Lower leg skin (tissue), 4 donors: ENCODE measurements at places on chromosomes 7 and 10.
A peak's percentile ranks its signal among the peaks of the same experiment; 100 is the strongest.

DNA sequence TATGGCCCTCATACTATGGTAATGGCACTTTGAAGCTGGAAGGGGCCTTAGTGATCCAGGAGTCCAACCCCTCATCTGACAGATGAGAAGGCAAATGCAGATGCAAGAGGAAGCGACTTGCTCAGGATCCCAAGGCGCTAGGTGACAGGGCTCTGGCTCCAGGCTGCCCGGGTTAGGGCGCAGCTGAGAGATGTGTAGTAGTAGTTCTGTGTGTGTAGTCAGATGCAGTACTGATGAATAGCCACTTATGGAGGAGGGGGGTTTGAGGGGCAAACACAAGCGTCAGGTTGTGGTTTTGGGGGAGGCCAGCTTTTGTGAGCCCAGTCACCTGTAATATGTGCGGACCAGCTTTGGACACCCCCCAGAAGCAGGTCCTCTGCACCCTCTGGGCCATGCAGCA, 4.8 kb downstream of the ADRA2A start:
- no peak for DNase-seq

DNA sequence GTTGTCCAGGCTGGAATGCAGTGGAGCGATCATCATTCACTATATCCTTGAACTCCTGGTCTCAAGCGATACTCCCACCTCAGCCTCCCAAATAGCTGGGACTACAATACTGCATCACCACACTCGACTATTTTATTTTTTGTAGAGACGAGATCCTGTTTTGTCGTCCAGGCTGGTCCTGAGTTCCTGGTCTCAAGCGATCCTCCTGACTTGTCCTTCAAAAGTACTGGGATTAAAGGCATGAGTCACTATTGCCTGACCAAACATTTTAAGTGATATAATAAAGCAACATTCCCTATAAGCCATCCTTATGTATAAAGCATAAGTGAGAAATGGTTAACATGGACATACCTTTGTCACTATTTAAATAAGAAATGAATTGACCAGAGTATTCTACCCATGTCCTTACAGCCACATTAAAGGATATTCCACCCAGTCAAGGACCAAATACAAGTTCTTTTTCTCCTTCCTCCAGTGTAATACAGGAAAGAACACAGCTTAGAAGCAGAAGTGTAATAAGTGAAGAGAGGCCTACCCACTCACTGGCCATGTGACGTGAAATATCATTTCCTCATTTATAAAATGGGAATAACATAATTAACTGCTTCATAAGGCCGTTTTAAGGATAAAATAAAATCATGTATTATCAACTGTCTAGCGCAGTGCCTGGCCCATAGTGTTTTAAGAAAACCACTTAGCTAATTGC, 82.0 kb downstream of the DOCK4 start:
- no peak for DNase-seq

- DNase-seq = no peak
These were observed 139.0 kb upstream of the GPR26 start for GRCh38 chr10:123527151-123527550.

DNA sequence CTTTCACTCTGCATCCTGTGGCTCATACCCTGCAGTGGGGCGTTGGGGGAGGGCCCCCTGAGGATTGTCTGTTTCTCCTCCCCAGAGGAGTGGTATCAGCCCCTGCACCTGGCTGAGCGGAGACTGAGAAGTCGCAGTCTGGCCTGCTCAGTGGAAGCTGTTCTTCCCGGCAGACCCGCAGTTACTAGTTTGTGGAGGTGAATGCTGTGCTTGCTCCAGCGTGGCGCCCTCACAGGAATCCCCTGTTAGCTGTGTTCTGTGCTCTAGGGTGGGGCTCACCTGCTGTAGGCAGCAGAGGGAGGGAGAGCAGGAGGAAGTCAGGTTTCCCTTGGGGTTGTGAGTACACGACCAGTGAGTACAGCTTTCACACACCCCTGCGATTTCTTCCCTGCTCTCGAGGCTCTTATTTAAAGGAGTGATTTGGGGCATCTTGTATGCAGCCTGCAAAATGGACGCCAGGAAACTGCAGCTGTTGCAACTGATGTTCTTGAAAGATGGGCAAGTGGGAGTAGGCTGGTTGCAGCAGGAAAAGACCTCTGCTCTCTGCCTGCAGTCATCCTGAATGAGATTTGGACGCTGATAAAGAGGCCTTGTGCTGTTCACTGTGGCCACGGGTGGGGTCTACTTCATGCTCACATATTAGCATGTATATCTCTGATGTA, 66.4 kb downstream of the HK1 start:
- no peak for DNase-seq

DNA sequence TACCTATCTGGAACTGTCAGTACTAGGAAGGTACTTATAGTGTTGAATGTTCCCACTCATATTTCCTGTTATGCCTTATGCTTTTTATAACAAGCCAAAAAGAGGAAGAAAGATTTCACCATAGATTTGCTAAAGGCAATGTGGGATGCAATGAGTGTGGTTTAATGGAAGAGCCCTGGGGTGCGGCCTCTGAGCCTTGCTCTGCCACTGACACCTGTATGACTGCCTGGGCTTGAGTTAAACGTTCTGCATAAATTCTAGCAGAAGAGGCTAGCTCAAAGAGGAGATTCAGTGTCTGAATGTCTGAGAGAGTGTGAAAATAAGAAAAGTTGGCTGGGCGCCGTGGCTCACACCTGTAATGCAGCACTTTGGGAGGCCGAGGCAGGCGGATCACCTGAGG, 143.8 kb downstream of the TPST1 start:
- DNase-seq = no peak

GRCh38 chr7:76220185-76221057, 18.7 kb downstream of the SRRM3 start:
- DNase-seq = no peak

GRCh38 chr10:114631666-114632417, 26.2 kb downstream of the ABLIM1 start:
- DNase-seq = peak; percentile 90

GRCh38 chr7:68015978-68016532, 1019.4 kb downstream of the TYW1 start:
- DNase-seq = no peak

DNA sequence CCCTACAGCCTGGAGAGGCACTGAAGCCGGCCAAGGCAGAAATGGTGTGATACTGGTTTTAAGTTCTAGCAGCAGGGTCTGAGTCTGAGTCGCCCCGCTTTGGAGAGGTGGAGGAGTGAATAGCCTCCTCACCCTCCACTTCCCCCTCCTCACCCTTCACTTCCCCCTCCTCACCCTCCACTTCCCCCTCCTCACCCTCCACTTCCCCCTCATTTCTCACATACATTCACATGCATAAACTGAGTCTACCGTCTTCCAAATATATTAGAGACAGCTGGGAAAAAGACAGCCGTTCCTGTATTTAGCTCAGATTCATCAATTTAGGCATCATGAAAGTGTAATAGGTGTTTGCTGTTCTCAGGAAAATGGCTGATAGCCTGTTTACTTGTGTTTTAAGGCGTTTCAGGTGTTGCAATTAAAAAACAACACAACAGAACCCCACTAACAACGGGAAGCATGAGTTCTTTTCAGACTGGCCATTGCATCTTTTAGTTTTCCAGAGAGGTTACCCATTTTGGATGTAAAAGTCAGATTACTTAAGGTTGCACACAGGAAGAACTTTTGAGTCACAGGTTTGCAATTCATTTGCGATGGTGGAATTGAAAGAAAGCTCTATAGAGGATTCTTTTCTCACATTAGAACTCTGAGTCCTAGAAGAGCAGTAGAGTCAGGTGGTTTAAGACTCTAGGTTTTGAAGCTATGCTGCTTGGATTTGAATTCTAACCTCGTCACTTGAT, 861 bp downstream of the NRBF2 start:
- no peak for DNase-seq

GRCh38 chr10:102418622-102419268, at the start of gene PSD:
TSS of gene PSD (minus strand) at chr10:102418785. CDS start at chr10:102417038, 1,747 bp downstream.
- no peak for DNase-seq

DNA sequence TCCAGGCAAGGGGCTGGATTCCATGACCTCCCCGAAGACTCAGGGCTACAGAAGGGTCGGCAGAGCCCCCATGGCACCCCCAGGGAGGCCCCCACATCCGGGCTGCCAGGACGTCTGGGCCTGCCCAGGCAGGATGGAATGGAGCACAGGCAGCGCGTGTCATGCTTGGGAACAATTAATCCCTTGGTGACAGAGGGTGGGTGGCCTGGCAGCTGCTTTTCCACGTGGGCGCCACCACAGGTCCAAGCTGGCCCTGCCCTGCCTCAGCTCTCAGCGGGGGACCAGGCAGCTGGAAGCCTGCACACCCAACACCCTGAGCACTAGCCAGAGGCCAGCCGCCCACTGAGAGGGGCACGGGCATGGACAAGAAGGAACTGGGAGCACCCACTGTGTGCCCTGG, 11.4 kb downstream of the ELN start:
- no peak for DNase-seq

- no peak for DNase-seq
These were observed 26.5 kb upstream of the PPP1R3A start for GRCh38 chr7:113945018-113945938.

DNA sequence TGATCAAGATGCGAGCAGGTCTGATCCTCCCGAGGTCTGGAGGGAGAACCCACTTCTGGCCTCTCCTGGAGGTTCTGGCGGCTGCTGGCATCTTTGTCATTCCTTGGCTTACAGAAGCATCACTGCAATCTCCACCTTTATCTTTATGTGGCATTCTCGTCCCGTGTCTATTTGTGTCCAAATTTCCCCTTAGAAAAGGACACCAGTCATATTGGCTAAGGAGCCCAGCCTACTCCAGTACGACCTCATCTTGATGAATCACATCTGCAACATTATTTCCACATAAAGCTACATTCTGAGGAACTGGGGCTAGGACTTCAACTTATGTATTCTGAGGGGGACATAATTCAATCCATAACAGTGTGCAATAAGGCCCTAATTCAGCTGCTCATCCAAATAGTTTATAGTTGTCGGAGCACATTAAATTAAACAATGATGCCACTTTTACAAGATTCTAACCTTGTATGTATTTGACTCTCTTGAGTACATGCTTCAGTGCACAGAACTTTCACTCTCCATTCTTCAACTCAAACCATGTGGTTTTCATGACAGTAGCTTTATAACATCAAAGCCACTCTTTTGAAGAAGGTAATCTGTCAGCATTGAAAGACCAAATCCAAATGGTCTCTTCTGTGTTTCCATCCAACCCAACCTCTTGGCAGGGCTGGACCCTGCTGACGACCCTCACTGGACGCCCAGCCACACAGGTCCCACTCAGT, 86.2 kb upstream of the DDC start:
- no peak for DNase-seq

DNA sequence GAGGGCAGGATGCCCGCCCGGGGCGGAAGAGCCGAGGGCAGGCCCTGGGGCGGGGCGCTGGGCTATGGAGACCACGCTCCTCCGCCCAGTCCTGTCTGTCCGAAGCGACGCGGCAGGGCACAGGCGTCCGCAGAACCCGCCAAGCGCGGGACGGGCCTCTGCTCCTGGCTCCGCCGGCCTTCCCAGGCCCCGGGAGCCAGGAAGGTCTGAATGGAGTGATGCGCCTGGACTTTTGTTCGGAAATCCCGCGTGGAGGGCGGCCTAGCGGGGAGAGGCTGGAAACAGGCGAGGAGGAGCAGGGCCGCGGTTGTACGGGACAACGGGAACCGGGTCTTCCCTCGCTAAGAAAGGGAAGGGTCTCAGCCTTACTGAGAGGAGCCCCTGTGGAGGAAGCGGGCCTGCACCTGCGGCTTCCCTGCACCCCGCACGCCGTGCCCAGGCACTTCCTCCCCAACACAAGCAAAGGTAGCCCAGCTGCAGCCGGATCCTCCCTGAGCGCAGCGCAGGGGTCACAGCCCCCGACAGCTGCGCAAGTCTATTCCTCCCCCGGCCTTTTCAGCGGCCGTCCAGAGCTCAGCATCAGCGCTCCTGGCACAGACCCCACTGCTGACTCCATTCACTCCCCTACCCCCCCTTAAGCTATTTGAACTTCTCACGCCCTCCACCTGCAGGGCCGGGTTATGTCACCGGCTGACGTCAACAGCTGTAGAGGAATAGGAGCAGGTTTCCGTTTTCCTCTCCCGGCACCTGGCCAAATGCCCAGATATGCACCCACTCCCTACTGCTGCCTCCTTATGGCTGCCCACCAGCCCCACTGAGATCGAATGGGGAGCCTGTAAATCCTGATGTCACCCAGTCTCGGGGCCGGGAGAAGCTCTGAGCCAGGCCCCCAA, 143.2 kb upstream of the RET start:
- DNase-seq = peak; percentile 73

DNA sequence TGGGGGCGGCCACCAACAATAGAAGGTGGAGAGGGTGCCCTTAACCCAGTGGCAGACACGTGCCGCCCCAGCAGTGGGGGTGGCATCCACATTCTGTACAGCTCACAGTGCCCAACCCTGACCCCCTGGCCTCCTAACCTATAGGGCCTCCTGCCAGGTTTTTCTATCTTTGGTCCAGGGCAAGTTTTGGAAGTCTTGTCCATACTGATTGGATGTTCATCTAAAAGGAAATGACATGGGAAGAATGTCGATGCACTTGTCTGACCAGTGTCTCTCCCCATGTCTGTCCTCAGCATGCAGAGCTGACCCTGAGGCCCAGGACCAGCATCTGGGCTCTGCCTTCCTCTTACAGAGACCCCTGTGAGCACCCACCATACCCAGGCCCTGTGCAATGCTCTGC, 32.3 kb upstream of the ANTXRL start:
- DNase-seq = peak; percentile 12

GRCh38 chr7:27182285-27182841, 2.7 kb downstream of the HOXA11 start:
- no peak for DNase-seq

DNA sequence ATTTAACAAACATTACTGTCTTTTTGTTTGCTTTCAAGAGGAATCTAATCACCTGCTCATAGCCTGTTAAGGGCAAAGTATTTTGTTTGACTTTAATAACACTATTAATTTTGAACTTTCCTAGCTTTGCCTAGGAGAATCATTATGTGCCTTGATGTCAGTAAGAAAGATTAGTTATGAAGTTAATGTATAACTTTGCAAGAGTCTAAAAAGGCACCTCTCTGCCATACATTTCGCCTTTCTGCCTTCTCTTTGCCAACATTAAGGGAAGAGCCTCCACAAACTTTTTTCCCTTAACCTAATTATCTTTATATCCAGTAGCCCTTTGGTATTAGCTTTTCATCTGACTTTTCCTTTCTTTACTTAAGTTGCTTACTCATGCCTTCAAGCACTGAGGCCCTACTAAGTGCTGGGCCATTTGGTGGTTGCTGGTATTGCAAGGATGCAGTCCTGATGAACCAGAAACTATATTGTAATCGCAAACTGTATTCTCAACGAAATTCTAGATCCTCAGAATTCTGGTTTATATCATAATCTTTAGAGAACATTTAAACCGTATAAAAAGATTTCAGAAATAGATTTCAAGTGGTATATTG, 108.5 kb downstream of the SND1 start:
- no peak for DNase-seq

DNA sequence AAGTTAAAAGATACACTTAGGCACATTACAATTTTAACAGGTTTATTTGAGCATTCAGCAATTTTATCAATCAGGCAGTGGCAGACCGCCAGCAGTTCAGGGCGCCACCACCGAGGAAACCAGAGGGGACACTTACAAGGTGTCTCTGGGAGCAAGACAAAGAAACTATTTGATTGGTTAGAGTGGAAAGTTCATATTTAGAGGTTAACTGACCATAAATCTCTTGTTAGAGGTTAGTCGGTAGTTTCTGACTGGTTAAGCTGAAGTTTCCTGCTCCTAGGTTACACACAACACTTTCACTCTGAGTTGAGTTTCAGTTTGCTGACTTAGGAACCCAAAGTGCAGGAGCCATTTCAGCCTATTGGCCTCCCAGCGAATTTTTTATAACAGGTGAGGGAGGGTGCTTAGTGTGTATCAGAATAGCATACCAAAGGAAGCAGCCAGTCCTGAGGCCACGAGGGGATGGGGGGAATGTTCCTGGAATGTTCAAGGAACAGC, 10.8 kb upstream of the PVRIG start:
- DNase-seq = no peak
